ENCODE measurements at places on chromosomes 5 and 9.

DNA sequence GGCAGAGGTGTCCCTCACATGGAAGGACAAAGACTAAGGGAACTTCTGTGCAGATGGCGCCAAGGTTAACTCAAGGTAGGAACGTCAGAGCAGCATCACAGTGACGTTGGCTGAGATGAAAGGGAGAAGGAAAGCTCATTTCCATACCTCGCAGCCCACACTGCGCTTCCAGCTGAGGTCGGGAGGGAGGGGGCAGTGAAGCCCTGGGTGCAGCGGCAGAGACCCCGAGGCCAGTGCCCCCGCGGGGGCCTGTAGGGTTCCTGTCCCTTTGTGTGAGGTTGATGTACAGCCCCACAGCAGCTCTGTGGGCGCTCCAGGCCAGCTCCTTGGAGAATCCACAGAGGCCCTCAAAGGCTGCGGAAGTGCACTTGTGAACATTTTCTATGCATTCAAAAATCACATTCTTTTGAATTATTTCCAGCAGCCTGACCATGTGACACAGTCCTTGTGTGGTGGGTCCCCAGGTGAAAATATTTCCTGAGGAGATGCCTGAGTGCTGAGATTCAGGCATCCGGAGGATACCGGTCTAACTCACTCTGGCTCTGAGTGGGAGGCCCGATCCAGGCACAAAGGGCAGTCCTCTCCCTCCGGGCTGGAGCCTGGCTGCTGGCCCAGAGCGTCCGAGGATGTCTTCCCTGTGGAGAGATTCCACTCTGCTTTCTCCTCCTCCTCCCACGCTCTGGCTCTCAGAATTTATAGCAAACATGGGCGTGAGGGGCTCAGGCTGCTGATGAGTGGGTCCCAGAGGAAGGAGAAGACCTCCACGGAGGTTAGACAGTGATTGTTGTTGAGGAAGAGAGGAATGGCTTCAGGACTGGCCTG lies 150.7 kb downstream of the ICE1 start:
- no peak for DNase-seq

- DNase-seq = no peak
These were observed 666.8 kb downstream of the PTPRD start for GRCh38 chr9:9945966-9946365.

DNA sequence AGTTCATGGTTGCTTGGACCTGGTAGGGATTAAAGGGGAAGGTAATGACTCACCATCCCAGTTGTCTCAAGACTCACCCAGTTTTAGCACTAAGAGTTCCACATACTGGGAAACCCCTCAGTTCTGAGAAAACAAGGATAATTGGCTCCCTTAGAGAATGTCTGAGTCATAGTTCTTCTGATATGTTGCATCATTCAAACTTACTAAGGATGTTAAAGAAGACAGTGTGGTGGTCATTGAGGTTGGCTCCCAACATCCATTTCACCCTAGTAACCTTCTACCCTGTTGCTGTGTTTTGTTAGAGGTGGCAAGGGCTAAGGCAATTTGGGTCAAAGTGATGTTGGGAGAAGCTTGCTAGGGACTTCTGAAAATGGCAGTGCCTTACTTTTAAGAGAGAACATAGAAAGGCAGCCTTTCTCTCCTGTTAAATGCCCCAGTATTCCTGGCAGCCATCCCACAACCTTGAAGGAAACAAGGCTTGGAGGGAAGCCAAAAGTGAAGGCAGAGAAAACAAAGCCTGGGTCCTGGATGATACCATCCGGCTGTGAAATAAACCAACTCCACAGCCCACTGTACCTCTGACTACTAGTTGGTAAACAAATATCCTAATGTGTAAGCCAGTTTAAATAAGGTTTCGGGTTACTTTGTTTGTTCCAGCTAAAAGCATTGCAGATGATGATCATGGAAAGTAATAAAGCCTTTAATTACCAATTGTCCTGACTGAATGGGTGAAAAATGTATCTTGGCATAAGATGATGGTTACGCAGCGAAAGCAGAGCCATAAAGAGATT lies 80.4 kb upstream of the ADAMTSL1 start:
- no peak for DNase-seq

DNA sequence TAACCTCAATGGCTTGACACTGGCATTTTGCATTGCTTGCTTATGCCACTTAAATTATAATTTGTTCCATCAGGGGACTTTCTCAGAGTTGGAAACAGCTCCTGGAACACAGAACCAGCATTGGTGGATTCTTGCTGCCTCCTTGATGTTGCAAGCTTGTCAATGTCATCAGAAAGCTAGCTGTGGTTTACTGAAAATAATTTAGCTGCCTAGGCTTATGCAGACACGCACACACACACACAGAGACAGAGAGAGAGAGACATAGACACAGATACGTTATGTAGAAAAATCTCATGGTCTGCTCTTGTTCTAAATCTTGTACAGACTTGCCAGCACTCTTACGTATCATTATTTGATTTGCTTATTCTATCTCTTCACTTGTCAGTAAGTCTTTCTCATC lies 78.0 kb downstream of the HMHB1 start:
- no peak for DNase-seq

DNA sequence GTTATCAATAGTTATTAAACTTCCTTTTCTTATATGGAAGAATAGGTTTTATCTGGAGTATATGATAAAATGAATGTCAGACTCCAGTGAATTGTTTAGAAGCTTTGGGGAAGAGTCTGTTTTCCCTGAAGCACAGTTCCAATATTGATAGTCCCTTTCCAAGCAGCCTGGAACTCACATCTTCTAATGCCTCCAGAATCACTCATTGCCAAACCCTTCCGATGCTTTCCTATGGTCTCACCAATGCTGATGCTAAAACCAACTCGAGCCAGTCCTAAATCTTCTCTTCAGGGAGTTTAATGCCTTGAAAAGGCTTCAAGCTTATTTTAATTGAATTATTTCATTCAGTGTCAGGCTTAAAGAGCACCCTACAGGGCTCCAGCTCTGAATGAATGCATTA lies 121.2 kb downstream of the PTTG1 start:
- no peak for DNase-seq

DNA sequence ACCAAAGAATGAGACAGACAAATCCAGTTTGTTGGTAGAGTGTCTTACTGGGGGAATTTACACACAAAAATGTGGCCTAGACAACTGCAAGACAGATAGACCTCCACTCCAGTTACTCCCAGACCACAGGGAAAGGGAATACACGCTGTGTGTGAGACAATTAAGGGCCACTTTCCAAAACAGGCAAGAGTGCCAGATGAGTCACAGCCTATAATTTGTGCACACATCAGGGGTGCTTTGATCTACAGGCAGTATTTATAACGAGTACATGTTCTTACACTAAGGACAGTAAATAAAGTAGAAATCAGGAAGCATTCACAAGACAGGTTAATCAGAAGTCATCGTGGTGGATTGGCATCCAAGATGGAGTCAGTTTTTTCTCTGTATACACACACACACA lies 114.8 kb downstream of the ZNF622 start:
- no peak for DNase-seq

- DNase-seq = no peak
These were observed 15.3 kb downstream of the NFIB start for GRCh38 chr9:14298601-14299022.

DNA sequence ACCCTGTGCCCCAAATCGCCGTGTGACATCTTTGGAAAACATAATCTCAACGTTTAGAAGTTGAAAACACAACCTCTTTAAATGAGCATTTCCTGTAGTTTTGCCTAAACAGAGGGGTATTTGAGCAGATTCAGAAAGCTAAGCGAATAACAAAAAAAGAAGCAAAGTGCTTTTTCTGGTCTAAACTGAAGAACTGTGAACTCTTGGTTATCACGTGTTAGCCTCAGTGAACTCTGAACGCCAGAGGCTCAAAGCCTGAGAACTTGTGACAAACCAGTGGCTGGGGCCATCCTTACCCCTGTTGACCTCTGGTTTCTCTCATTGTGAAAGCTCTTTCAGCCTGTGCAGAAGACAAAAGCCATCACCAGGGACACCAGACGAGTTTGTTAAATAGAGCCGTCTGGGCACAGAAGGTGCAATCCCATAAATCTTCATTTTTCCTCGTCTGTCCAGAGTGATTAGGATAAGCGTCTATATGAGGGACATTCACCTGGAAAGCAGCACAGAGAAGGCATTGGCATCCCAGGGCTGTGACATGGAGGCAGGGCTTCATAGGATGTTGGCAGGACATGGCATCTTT lies 61.4 kb upstream of the ICE1 start:
- DNase-seq = no peak

DNA sequence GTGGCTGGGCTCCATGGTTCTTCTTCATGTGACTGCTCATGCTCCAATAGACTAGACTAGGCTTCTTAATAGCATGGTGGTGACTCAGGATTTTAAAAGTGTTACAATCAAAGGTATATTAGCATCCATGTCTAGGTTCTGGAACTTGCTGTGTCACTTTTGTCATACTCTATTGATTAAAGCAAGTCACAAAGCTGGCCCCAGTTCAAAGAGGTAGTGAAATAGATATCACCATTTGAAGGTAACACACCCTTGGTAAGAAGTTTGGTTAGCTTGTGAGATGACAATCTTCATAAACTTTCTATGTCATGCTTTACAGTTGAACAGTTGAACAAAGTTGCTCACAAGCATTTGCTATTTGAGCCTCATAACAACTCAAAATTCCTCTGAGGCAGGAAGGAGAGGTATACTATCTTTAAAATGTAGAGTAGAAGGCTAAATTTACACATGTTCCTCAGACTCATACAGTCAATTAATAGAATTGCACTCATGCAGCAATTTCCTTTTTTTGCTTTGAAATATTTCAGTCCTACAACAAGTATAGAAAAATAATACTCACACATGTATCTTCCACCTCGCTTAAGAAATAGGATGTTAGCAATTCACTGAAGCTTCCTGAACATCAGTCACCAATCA lies 56.8 kb upstream of the TMEM252 start:
- DNase-seq = no peak

- DNase-seq = no peak
These were observed 96.3 kb upstream of the TMEM161B start for GRCh38 chr5:88364991-88365390.

DNA sequence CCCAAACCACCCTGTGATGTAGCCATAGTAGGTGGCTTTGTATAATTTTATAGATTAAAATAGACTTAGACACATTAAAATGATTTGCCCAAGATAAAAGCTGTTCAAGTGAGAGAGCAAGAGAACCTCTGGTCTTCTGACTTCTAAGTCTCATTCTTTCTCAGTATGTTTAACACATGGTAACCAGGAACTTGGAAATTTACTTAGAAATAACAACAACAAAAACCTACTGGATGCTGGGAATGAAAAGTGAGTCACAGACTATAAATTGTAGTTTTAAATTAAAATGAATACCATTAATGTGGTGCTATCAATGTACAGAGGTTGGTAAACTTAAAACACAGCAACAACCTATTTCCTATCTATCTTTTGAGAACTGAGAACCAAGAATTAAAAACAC lies 30.4 kb downstream of the HMGCR start:
- no peak for DNase-seq

- no peak for DNase-seq
These were observed 157.4 kb downstream of the EDIL3 start for GRCh38 chr5:84227236-84227635.
